ENCODE measurements at places on chromosomes 2 and 18.

DNA sequence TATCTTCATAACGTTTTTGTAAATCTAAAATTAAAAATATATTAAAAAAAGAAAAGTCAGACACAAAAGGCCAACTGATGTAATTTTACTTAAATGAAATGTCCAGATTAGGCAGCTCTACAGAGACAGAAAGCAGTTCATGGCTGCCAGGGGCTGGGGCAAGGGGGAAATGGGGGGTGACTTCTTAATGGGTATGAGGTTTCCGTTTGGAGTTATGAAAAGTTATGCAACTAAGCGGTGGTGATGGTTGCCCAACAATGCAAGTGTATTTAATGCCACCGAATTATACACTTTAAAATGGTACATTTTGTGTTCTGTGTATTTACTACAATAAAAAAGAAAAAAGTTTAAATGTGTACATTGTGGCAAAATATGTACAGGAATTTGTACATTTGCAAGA lies 70.2 kb upstream of the TEX51 start:
- DNase-seq: no peak

- no peak for DNase-seq
These were observed 226.6 kb downstream of the OSR1 start for GRCh38 chr2:19131871-19132270.

DNA sequence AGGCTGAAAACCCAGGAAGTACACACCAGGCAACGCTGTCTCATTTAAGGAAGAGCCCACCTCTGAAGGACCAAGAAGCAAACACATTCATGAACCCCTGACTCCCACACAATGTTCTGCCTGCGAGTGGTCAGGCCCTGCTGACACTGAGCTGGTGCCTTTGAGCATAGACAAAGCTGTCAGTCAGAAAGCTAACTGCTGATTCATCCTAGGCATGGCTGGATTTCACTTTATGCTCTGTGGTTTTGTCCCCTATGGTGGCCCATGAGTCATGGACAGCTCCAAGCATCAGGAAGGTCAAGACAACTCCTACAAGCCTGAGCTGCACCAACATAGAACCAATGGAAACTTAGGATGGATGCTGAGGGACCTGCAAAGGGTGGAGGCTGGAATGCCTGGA lies 78.9 kb downstream of the UXS1 start:
- no peak for DNase-seq

- DNase-seq: no peak
These were observed 1.5 kb upstream of the BUB1 start for GRCh38 chr2:110679337-110679707.

- DNase-seq: no peak
These were observed 758.9 kb downstream of the LRRTM4 start for GRCh38 chr2:76763276-76763675.

DNA sequence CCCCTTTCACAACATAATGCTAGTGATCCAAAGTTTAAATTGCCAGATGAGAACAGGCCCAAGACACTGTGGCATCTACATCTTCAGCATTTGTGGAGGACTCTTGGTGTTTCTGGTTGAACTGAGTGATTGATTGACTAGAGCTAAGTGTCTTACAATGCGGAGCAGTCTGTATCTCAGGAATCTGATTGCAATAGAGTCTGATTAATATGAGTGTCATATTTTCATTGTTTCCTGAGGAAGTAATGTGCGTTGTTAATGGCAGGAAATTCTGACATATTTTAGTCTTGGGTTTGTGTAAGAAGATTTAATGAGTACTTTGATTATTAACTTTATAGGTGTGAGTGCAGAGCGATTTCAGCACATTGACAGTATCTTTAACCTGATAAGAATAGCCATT lies 82.0 kb upstream of the PROKR1 start:
- no peak for DNase-seq

- no peak for DNase-seq
These were observed 203.9 kb downstream of the PHLPP1 start for GRCh38 chr18:62919109-62919838.

DNA sequence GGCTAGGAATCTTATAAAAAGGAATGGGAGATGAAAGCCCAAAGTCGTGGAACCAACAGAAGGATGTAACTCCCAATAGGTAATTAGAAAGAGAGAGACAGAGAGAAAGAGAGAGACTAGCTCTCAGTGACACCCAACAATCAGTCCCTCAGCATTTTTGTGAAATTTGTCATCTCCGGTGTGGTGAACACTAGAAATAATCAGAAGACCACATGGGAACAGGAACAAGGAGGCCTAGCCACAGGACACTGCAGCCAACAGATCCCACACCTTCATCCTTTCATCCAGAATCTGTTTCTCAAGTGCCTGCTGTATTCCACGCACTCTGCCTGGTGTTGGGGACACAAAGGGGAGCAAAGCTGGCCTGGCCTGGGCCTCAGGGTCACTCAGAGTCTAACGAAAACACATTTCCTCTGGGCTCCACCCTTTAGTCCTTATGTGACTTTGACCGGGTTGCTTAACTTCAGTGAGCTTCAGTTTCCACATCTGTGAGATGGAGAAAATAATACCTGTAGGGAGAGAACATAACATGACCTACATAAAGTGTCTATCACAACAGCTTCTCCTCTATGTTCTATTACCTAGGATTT lies 53.1 kb downstream of the EHD3 start:
- no peak for DNase-seq

- DNase-seq: peak; percentile 47
These were observed 60.1 kb upstream of the IL1RL1 start for GRCh38 chr2:102251042-102251848.

GRCh38 chr2:42193722-42194187 lies 24.6 kb downstream of the EML4 start:
- no peak for DNase-seq

GRCh38 chr2:75710577-75711253 lies at the start of gene GCFC2:
Gene GCFC2, minus strand, starts transcription at chr2:75710915. Its CDS starts 60 bp downstream, at chr2:75710855.
- peak; percentile 65 for DNase-seq

GRCh38 chr18:13379062-13379865 lies 160.7 kb downstream of the LDLRAD4 start:
- DNase-seq: no peak

GRCh38 chr2:190357600-190357999 lies 14.2 kb downstream of the INPP1 start:
- DNase-seq: no peak

GRCh38 chr2:16404551-16405300 lies 260.9 kb downstream of the CYRIA start:
- DNase-seq: no peak

DNA sequence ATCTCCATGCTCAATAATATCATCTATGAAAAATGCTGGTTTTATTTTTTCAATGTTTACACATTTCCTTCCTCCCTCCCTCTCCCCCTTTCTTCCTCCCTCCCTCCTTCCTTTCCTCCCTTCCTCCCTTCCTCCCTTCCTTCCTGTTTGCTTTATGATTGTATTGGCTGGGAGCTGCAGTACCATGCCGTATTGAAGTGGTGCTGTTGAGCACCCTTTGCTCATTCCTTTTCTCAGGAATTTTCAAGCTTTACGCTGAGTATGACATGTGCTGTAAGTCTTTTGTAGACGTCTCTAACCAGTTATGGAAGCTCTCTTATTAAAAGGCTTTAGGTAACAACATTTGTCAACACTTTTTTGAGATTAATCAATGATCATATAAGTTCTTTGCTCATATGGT lies 100.4 kb downstream of the SNTG2 start:
- DNase-seq: no peak

GRCh38 chr2:98489971-98490962 lies 45.6 kb downstream of the INPP4A start:
- no peak for DNase-seq

DNA sequence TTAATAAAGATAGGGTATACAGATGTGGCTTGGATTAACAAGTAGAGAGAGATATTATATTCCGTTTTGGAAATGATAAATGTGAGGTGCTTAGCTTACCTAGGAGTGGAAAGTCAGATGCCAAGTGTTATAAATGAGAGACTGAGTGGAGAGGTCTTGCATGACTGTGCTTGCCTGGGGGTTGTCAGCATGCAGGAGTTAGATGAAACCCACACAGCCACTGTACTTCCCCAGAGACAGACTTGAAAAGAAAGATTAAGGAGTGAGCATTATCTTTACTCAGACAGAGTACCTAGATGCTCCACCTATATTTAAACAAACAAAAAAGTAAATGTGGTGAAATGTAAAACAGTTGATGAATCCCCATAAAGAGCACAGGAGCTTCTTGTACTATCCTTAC lies 482.7 kb downstream of the RIT2 start:
- no peak for DNase-seq

DNA sequence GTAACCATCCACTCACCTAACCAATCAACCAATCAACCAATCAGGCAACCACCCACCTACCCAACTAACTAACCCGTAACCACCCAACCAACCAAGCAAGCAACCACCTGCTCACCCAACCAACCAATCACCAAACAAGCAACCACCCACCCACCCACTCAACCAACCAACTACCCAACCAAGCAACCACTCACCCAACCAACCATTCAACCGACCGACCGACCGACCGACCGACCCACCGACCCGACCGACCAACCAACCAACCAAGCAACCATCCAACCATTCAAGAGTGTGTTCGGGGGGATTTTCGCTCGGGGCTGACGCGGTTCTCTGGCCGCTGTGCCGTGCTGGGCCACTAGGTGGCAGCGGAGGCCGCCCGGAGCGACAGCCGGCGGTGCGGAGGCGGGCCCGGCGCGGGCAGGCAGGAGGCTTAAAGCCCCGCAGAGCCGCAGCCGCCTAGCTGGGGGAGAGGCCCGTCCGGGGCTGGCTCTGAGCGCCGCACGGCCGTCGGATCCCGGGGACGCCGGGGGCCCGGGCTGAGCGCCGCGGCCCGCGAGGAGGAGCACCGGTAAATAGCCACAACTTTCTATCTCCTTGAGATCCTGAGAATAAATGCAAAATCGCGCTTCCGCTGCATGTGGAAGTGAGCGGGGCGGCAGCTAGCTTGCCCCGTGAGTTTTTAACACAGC lies at the start of gene MC5R:
Gene MC5R (plus strand): TSS at position 443 of the 689 bp plus-strand sequence. CDS start 1,617 bp downstream, outside the sequence.
- peak; percentile 56 for DNase-seq

DNA sequence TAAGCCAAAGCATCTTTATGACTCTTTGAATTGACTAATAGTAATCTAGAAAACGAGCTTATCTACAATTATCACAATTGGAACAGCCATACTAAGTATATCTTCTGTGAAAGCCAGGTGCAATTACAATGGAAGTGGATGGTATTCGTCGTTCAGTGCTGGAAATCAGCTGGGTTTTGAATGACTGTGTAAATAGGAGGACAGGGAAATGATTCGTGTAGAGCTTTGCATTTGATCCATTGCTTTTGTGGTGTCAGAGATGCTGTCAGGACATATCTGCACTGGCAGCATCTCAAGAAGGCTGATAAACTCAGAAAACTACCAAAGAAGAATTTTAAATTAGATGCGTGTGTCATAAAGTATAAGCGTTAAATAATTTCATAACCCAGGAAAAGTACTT lies 187.1 kb downstream of the ZNF407 start:
- DNase-seq: no peak

GRCh38 chr2:231581328-231581727 lies 11.3 kb upstream of the TEX44 start:
- no peak for DNase-seq

DNA sequence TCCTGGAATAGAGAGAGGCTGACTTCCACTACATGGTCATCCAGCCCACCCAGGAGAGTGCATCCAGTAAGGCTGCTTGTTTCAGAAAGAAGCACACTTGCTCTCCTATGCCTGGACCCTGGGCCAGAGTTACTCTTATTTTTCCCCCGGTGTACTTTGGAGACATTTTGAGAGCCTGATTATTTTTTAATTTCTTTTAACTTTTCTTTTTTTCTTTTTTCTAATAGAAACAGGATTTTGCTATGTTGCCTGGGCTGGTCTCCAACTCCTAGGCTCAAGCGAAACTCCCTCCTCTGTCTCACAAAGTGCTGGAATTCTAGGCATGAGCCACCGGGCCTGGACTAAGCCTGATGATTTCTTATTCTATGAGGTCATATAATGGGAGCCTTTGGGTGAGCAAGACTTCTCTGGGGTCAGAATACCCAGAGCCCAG lies 62.2 kb downstream of the RPL37A start:
- no peak for DNase-seq

GRCh38 chr2:240348522-240348921 lies 86.9 kb upstream of the GPC1 start:
- DNase-seq: no peak

- DNase-seq: no peak
These were observed 17.0 kb upstream of the HPCAL1 start for GRCh38 chr2:10285556-10286198.

DNA sequence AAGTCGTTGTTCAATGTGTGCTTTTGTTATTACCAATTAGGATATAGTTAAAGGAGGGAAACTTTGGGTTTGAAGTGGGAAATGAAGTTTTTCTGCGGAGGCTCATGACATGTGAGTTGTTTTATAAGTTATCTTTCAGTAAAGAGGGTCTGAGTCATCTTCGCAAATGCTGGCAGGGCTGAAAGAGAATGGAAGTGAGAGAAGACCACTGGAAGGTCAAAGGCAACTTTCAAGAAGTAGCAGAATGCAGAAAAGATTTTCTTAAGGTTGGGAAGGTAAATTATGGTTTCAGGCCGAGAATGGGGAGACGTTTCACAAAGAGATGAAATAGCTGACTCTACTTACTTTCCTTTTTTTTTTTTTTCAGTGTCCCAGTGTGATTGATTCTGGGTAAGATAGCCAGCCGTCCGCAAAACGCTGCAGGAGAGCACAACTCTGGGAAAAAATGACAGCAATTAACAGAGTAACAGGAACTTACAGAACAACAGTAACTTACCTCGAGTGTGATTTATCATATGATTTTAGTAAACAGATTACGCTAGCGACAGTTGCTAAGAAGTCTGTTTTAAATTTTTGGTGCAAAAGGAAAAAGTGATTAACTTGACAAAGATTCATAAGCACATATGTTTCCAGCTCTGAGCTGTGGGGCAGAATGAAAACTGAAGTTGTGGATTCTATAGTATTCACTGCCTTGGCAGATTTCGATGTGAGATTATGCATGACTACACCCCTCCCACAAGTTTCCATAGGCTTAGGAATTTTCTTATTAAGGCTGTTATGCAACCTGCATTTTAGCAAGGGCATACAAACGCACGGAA lies 46.8 kb upstream of the ACTR3 start:
- no peak for DNase-seq

DNA sequence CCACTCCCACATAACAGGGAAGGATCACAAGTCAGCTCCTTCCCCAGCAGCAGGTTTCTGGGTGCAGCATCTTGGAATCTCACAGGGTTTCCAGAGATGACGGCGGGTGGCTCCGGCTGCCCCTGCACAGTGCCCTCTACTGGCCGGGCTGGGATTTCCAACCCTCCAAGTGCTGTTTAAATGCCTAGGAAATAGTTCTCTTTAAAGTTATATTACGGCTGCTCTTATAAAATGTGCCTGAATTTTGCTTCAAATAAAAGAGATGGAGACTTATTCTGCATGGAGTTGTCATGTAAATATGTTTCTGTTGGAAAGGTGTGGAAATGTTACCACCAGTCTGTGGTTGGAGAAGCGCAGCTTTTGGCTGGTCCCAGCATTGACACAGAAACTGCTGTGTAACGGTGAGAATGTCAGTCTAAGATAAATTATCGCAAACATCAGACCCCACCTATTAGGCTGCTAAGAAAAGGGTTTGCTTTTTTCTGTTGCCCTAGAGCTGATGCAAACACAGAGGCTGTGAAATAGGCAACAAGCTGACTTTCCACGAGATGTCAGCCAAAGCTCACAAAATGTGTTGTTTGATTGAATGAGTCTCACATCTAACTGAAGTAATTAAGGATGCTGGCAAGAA lies 3.3 kb upstream of the HJURP start:
- DNase-seq: peak; percentile 36

- DNase-seq: no peak
These were observed 36.2 kb upstream of the LPIN1 start for GRCh38 chr2:11710210-11710609.

- no peak for DNase-seq
These were observed 4.4 kb downstream of the TXNDC2 start for GRCh38 chr18:9890196-9890595.

- peak; percentile 14 for DNase-seq
These were observed 419 bp downstream of the EPHA4 start for GRCh38 chr2:221571551-221572218.

Data from effector CD4-positive, alpha-beta T cell (primary cell).